ENCODE measurements at places on chromosomes 12 and 14.

- DNase-seq: no peak
These were observed 7.5 kb upstream of the FOXG1 start for GRCh38 chr14:28758885-28759652.

DNA sequence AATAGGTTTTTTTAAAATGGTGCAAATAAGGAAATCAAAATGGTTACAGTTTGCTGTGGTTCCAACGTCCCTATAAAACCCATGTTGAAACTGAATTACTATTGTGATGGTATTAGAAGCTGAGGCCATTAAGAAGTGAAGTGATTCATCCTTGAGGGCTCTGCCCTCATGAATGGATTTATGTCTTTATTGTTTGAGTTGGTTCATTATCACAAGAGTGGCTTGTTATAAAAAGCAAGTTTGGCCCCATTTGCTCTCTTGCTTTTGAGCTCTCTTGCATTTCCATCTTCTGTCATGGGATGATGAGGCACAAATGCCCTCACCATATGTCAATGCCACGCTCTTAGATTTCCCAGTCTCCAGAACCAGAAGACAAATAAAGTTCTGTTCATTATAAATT is 62.3 kb downstream of the PRKD1 start:
- DNase-seq: peak; percentile 35

- DNase-seq: peak; percentile 39
These were observed 127.3 kb upstream of the PWP1 start for GRCh38 chr12:107558141-107558815.

- DNase-seq: no peak
These were observed 454.5 kb downstream of the BCAT1 start for GRCh38 chr12:24494401-24494800.

GRCh38 chr12:7113389-7113871 is 4.4 kb upstream of the C1RL start:
- DNase-seq: no peak

GRCh38 chr14:66477567-66477966 is 8.6 kb upstream of the CCDC196 start:
- DNase-seq: no peak

Measured in NCI-H524 (cell line).